Muscle of leg (tissue), 16 donors: ENCODE measurements at places on chromosomes 3 and 15. TPM values are rescaled to one million over a fixed set of nuclear protein-coding genes. Genes with fewer than 3 reads are reported as not detected.

The GREM1 gene
- 1.3 TPM for total RNA-seq

The SH2D7 gene
- not detected for total RNA-seq

The ONECUT1 gene
- total RNA-seq = not detected

The ANP32A gene
- total RNA-seq = 64.1 TPM

The TRAIP gene
- 4.5 TPM for total RNA-seq

The TTLL13 gene
- 0.09 TPM for total RNA-seq

The BUB1B gene
- 11.8 TPM for total RNA-seq

The ARPP21 gene
- total RNA-seq = 116 TPM

The COL8A1 gene
- 1.1 TPM for total RNA-seq

The CAMK1 gene
- 19.8 TPM for total RNA-seq

The CACNA1D gene
- total RNA-seq = 2.0 TPM

The RARRES1 gene
- 4.1 TPM for total RNA-seq

The ATOSA gene
- total RNA-seq = 16.5 TPM

The ARL14 gene
- not detected for total RNA-seq

The CHMP2B gene
- total RNA-seq = 16.0 TPM

The DAZL gene
- not detected for total RNA-seq

The ZNF774 gene
- total RNA-seq = 2.3 TPM

The RHCG gene
- total RNA-seq = not detected

The HYPK gene
- total RNA-seq = 3.9 TPM

The CORO2B gene
- total RNA-seq = 2.9 TPM

The CCR8 gene
- total RNA-seq = not detected

The TPM1 gene
- total RNA-seq = 4,342 TPM

The ACTC1 gene
- 2,723 TPM for total RNA-seq

The GOLGA6A gene
- total RNA-seq = 0.13 TPM

The NRG4 gene
- total RNA-seq = 0.09 TPM

The GCNT3 gene
- total RNA-seq = under 0.01 TPM

The PRSS50 gene
- total RNA-seq = 0.09 TPM

The THBS1 gene
- total RNA-seq = 101 TPM

The C3orf49 gene
- not detected for total RNA-seq

The ZKSCAN7 gene
- 10.9 TPM for total RNA-seq

The NR2E3 gene
- total RNA-seq = 3.4 TPM

The AHSG gene
- 0.75 TPM for total RNA-seq
